Stimulated activated CD4-positive, alpha-beta T cell treated with anti-CD3 and anti-CD28 coated beads, Interleukin-4, amount 100 ng/mL, for 1 hour (primary cell): ENCODE measurements at places on chromosomes 11 and 22.

- DNase-seq, result no peak
Observed at GRCh38 chr11:64334764-64335735, 5.0 kb upstream of the CCDC88B start.

DNA sequence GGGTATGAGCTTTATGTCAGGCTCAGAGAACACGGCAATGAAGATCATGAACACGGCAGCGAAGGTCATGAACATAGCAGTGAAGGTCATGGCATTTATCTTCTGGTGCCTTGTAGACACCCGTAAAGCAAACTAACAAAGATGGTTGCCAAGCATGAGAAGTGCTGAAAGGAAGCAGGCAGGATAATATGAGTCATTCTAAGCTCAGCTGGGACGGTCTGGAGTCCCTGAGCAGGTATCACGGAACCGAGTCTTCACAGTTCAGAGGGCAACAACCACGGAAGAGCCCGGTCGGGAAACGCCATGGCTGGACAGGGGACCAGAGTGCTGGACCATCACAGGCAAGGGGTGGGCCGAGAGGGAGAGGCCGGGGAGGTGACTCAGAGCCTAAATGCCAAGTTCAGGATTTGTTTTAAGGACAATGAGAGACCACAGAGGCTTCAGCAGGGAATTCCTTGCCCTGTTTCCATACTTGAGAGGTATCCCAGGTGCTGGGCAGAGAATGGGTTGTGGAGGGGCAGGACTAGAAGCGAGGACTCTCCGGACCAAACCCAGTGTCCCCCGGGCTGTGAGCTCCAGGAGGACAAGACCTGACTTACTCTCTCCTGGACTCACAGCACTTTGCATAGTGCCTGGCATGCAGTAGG lies 13.1 kb upstream of the MS4A10 start:
- no peak for DNase-seq

GRCh38 chr11:111531136-111531535 lies 9.4 kb upstream of the LAYN start:
- DNase-seq, result no peak

DNA sequence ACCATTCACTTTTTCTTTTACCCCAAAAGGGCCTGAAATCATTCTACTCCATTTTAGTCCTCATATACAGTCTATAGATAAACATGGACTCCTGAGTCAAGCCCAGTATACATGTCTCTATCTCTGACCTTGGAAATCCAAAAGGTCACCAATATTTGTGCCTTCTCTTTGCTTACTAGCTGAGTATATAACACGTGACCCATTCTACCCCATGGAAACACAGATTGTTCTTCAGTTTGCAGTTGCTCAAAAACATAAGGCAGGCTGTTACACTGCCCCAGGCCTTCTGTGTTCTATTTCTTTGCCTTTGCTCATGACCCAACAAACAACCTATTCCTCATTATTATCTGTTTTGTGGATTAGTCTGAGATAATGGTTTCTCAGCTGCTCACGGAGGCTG lies 5.8 kb downstream of the NRIP3 start:
- no peak for DNase-seq

DNA sequence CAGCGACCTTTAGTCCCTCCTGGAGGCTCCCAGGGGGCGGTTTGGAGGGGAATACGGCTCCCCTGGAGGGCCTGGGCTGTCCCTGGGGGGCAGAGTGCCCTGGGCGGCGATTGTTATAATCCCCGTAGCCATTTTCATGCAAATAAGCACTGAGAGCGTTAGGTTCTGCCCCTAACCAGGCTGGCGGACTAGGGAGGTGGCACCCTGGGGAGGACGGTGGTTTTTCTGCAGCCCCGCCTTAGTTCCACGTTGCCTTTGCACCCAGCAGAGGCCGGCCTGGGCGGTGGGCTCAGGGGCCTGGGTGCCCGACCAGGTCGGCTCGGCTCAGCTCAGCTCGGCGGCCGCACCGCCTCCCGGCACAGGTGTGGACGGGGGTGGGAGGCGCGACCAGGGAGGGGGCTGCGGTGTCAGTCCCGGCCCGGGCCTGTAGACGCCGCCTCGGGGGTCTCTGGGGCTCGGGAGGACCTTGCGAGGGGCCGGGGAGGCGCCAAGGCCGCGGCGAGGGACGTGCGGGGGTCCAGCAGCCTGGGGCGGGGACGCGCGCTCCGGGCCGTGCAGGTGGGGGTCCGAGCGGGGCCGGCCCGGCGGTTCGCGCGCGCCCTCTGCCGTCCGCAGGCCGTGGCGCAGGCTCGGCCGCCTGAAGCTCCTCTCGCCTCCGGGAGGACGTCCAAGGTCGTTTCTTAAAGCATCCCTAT lies 2.3 kb upstream of the DUSP8 start:
- peak; percentile 55 for DNase-seq

DNA sequence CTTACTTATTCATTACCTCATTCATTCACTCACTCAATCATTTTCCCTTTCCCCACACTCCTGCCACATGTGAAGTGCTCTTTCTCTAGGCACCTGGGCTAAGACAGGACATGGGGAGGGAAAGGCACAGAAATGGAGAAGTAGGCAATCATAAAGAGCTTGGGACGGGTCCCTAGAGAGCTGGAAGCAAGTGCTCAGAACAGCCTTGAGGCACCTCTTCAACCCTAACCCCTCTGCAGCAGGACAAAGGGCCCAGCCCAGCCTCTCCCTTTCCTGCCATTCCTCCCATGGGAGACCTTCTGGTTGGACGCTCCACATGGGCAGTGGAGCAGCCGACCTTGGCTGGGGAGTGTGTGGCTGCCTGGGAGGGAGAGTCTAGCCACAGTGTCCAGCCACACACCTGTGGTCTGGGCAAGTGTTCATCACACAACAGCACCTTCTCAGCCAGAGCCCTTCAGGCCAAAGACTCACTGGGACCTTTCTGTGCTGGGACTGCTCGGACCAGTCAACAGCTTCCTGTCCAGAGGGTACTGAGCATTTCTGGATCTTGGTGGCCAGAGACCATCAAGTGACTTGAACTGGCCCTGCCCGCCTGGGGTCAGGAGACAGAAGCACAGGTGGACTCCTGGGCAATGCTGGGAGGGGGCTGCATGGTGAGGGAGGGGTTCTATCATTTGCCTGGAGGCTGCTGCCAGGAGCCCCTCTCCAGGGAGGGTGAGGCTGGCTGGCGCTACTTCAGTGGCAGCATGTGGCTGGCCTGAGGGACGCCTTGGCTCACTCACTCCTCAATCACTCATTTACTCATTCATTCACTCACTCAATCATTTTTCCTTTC lies 1.0 kb upstream of the MUC5AC start:
- DNase-seq, result no peak

DNA sequence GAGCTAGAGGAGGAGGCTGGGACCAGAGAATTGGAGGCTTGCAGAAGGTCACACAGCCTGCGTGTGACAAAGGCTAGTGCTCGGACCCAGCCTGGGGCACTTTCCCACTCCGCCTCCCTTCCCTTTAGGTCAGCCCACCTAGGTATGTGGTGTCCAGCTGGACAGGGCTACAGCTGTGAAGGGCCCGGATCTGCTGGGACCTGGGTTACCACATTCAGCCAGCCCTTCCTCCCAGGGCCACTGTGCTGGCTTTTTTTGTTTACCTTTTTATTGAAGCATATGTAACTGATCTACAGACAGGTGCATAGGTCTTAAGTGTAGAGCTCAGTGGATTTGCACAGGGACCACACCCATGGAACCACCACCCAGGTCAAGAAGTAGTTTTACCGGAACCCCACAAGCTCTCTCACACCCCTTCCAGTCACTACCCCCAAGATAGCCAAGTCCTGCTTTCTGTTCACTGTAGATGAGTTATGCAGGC lies 8.7 kb downstream of the CAPN5 start:
- no peak for DNase-seq

GRCh38 chr22:21937041-21937820 lies 15.4 kb downstream of the PPM1F start:
- DNase-seq, result no peak

DNA sequence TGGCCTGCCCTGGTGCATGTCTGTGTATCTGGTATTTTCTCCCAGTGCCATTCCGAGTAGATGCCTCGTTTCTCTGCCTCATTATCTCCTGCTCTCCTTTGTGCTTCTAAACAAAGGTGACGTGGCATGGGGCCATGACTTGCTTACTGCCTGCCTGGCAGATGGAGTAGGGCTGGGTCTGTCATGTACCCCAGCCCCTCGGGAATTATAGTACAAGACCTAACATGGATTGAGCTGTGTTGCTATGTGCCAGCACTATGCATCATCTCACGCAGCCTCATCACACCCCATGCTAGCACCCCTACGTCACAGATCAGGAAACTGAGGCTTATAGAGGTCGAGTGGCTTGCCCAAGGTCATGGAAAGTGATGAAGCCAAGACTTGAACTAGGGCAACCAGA lies 88.1 kb downstream of the GALNT18 start:
- no peak for DNase-seq

DNA sequence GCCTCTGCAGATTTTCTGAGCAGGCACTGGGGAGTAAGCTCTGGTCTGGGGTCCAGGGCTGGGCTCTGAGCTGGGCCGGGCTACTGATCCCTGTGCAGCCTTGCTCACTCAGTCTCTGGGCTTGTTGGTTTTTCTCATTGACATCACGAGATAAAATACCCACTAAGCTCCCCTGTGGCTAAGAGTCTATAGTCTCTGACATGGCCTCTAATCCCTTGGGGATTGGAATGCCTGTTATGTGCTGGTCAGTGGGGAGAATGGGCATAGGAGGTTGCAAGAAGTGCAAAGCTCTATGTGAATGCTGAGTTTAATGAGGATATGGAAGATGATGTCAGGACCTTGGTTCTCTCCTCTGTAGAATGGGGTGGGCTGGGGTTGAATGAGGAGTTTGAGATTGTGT lies 23.3 kb downstream of the ELF5 start:
- no peak for DNase-seq

GRCh38 chr11:131392528-131393255 lies 22.3 kb downstream of the NTM start:
- no peak for DNase-seq

GRCh38 chr11:113065330-113065729 lies 104.1 kb downstream of the NCAM1 start:
- no peak for DNase-seq

DNA sequence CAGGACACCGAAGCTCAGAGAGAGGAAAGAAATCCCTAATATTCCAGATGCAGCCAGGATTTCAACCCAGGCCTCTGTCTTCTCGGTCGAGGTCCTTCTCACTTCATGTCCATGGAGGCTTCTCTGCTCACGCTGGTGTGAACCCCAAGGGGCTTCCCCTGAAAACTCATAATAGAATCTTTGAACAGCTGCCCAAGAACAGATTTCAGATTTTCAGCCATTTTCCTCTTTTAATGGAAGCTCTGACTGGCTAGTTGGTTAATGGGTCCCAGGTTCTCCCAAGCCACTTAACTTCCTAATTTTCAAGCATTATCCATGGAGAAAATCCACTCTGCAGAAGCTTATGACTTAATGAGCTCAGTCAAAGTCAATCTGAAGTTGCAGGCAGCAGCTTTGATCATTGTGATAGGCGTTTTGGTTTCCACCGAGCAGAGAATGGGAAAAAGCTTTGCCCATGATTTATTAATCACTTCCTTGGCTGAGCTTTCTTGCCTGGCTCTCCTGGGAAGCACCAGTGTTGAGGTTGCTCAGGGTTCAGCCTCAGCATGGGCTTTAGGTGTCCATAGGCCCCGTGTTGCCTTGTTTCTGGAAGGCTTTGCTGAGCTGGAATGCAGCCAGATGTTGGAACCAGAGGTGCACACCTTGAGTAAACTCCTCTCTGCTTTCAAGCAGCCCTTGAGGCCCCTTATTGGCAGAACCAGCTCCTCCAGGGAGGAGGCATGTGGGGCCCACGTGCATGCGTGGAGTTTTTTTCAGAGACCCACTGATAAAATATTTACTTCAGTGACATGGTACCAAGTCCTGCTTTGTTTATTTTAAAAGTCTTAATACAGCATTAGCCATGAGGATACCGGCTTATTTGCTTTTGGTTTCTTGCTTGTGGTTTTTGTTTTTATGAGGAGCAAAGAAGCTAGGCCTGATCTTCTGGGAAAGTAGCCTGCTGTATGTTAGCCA lies 25.5 kb downstream of the LDLRAD3 start:
- no peak for DNase-seq

GRCh38 chr11:128548649-128549255 lies 38.6 kb downstream of the ETS1 start:
- DNase-seq, result peak; percentile 23

DNA sequence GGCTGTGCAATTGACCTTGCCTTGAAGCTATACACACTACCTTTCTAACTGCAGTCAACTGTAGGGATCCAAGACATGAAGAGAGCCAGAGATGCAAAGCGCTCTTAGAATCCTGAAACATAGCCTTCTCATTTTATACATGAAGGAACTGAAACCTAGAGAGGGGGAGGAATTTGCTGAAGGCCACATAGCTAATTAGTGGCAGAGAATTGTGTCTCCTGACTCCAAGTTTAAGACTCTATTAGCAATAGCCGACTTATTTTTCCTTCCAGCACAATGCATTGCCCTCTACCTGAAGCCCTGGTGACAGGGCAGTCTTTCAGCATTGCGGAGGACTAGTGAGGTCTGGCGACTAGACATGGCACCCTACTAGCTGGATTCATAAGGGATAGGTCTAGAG lies 727.0 kb upstream of the ANO5 start:
- no peak for DNase-seq

- no peak for DNase-seq
Observed at GRCh38 chr22:50058906-50059880, 1.1 kb upstream of the TTLL8 start.

GRCh38 chr11:118636569-118637290 lies 29.3 kb downstream of the PHLDB1 start:
- DNase-seq, result no peak

GRCh38 chr11:93986716-93987115 lies 34.4 kb upstream of the HEPHL1 start:
- DNase-seq, result no peak
